ENCODE measurements at places on chromosomes 7 and 10. TPM values are rescaled to one million over a fixed set of nuclear protein-coding genes. Genes with fewer than 3 reads are reported as not detected.

- DNase-seq = no peak
- no peaks in the 10 kb centered on the region for H3K36me3 ChIP-seq
- H3K4me1 ChIP-seq = peaks cover 5% of the 10 kb centered on the region
- no peaks in the 10 kb centered on the region for H3K27me3 ChIP-seq
- H3K27ac ChIP-seq = peak overlapping the region; percentile 77
- H3K4me3 ChIP-seq = no peak overlapping the region
Measured at GRCh38 chr7:154424350-154424749, 372.2 kb downstream of the DPP6 start.

DNA sequence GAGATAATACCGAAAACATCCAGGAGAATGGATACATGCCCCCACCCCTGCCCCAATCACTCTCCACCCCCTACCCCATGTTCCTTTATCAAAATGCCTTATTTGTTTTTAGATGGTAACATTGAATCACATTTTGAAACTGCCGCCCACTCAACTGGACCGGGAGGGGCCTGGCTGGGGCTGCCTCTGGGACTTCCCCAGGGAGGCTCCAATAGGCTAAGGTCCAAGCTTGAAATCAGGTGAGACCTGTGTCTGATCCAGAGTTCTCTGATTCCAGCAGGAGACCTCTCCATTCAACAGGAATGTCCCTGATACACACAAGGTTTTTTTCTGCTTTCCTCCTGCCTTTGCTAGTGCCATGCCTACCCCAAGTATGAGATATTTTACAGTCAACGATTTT is 43.8 kb upstream of the ACSL5 start:
- no peaks in the 10 kb centered on the region for H3K27me3 ChIP-seq
- no peak overlapping the region for H3K27ac ChIP-seq
- H3K4me1 ChIP-seq = no peaks in the 10 kb centered on the region
- no peaks in the 10 kb centered on the region for H3K36me3 ChIP-seq
- no peak overlapping the region for H3K4me3 ChIP-seq
- no peak for DNase-seq

The NXPH1 gene
- not detected for total RNA-seq

The TMEM196 gene
- total RNA-seq = not detected

The ADARB2 gene
- total RNA-seq = 0.87 TPM

DNA sequence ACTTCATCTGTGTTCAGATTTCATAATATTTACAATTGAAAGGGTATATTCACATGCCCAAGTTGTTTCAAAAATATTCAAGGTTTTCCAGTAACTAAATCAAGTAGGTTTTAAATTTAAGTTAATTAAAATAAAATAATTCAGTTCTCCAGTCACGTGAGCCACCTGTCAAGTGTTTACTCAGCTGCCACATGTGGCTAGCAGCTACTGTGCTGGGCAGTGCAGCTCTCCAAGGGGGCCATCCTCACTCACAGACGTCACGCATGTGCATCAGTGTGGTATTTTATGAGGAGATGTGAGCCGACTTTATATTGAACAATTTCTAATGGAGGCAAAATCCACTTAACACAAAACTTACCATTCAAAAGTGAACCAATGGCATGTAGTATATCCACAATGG is 69.7 kb upstream of the CAMK2B start:
- no peak for DNase-seq
- H3K27ac ChIP-seq = no peak overlapping the region
- no peak overlapping the region for H3K4me3 ChIP-seq
- H3K4me1 ChIP-seq = peaks cover 45% of the 10 kb centered on the region
- H3K27me3 ChIP-seq = no peaks in the 10 kb centered on the region

DNA sequence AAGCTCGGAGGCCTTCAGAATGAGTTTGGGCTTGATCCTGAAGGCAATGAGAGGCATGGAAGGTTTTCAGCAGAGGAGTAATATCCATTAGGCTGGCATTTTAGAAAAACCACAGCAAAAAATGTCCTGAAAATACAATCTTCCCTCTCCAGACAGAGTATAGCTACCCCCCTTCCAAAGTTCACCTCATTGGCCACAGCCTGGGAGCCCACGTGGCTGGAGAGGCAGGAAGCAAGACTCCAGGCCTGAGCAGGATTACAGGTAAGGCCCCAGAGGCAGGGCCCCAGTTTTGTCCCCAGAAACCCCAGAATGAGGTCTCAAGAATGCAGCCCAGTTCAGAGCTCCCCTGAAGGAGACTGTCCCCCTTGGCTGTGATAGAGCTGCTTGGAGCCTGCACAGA is 5.3 kb downstream of the PNLIPRP1 start:
- no peak overlapping the region for H3K27ac ChIP-seq
- H3K36me3 ChIP-seq = no peaks in the 10 kb centered on the region
- H3K4me3 ChIP-seq = no peak overlapping the region

The LDB3 gene
- 280 TPM for total RNA-seq

The MNX1 gene
- total RNA-seq = not detected

GRCh38 chr7:50356212-50356944 is 51.9 kb downstream of the IKZF1 start:
- H3K4me1 ChIP-seq = no peaks in the 10 kb centered on the region
- H3K36me3 ChIP-seq = no peaks in the 10 kb centered on the region
- no peaks in the 10 kb centered on the region for H3K27me3 ChIP-seq
- H3K27ac ChIP-seq = no peak overlapping the region
- no peak for DNase-seq

The RET gene
- total RNA-seq = 0.51 TPM

GRCh38 chr7:7504910-7505704 is 30.6 kb downstream of the COL28A1 start:
- no peaks in the 10 kb centered on the region for H3K36me3 ChIP-seq
- H3K4me1 ChIP-seq = no peaks in the 10 kb centered on the region
- no peak overlapping the region for H3K4me3 ChIP-seq
- H3K27ac ChIP-seq = no peak overlapping the region

The RBP3 gene
- total RNA-seq = not detected

GRCh38 chr10:114257498-114257897 is 18.4 kb downstream of the VWA2 start:
- H3K4me3 ChIP-seq = no peak overlapping the region
- no peaks in the 10 kb centered on the region for H3K27me3 ChIP-seq
- no peaks in the 10 kb centered on the region for H3K4me1 ChIP-seq
- H3K27ac ChIP-seq = no peak overlapping the region

The CALN1 gene
- total RNA-seq = not detected

The SFTPA2 gene
- not detected for total RNA-seq

The RTKN2 gene
- total RNA-seq = not detected

GRCh38 chr7:140403878-140404564 is at the start of gene RAB19:
Gene RAB19, plus strand, starts transcription at chr7:140404058. Its CDS starts 3,589 bp downstream, at chr7:140407647.
- H3K4me1 ChIP-seq = no peaks in the 10 kb centered on the region
- no peaks in the 10 kb centered on the region for H3K36me3 ChIP-seq
- no peak for DNase-seq
- peaks cover 6% of the 10 kb centered on the region for H3K27me3 ChIP-seq

Measured in gastrocnemius medialis (tissue), 4 donors.